ENCODE measurements at places on chromosomes 11 and 22.

- no peak for DNase-seq
- H3K4me3 ChIP-seq, result no peak overlapping the region
- H3K27me3 ChIP-seq, result peaks cover 45% of the 10 kb centered on the region
- H3K4me1 ChIP-seq, result no peaks in the 10 kb centered on the region
- no peak overlapping the region for H3K27ac ChIP-seq
Measured at GRCh38 chr22:22857607-22858558, 29.7 kb upstream of the IGLL5 start.

DNA sequence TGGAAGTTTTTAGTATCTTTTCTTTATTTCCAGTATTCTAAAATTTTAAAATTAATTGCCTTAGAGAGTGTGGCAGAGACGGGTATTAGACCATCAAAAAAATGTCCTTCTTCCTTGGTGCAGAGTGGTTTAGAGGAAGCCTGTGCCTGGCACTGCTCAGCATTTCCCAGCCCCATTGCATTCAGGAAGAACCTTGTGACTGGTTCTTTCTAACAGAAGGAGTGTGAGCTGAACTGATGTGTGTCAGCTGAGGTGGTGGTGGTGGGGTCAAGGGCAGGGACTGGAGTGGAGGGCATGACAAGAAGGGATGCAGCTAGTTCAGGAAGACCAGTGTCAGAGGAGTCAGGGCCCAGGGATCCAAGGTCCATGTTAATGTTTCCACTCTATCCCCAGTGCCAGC, 58.7 kb upstream of the FDX1 start:
- no peak for DNase-seq
- H3K36me3 ChIP-seq, result no peaks in the 10 kb centered on the region
- H3K4me1 ChIP-seq, result peaks cover 8% of the 10 kb centered on the region
- no peak overlapping the region for H3K27ac ChIP-seq

GRCh38 chr22:37065180-37065579, 13.6 kb downstream of the KCTD17 start:
- H3K4me1 ChIP-seq, result peaks cover 23% of the 10 kb centered on the region
- H3K27ac ChIP-seq, result no peak overlapping the region

DNA sequence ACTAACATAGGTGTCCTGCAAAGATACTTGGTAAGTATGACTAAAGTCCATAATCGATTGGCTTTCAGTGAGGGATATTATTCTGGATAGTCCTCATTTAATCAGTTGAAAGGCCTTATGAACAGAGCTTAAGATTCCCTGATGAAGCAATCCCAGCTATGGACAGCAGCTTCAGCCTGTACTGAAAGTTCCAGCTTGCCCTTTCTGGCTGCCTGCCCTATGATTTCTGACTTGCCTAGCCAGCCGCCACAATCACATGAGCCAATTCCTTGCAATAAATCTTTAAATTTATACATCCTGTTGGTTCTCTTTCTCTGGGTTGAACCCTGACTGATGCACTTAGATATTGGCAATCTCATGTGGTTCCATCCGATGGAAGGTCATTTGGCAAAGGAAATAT, 759.0 kb upstream of the API5 start:
- no peaks in the 10 kb centered on the region for H3K27me3 ChIP-seq
- no peak overlapping the region for H3K4me3 ChIP-seq
- no peak for DNase-seq
- H3K4me1 ChIP-seq, result no peaks in the 10 kb centered on the region
- H3K36me3 ChIP-seq, result no peaks in the 10 kb centered on the region

DNA sequence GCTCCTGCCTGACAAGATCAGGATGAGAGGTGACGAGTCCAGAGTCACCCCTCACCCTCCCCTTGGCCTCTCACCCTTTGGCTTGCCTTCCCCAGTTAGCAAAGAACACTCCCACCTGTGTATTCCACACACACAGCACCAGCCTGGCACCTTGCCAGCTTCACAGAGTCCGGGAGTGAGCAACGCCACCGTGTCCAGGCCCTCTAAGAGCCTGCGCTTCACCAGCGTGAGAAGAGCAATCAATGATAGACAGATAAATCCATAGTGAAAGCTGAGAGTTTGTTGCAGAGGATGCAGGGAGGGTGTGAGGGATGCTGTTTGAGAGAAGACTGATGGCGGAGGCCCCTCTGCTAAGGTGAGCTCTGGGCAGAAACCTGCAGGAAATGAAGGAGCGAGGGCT, 404.5 kb downstream of the LARGE1 start:
- DNase-seq, result no peak
- H3K27me3 ChIP-seq, result no peaks in the 10 kb centered on the region
- no peaks in the 10 kb centered on the region for H3K36me3 ChIP-seq

DNA sequence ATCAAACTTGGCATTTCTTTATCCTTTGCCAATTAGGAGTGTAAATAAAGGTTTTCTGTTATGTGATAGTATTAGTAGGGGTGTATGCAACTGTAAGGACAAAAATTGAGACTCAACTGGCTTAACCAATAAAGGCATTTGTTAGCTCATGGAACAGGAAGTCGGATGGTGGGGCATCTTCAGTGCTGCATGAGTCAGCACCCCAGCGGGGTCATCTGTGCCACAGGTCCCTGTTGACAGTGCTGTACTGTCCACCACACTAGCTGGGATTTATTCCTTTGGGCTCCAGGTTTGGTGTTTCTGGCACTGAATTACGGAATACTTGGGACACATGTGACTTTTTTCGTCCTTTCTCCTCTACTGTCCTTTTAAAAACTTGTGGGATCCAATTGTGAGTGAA, 86.0 kb downstream of the PPP6R3 start:
- no peaks in the 10 kb centered on the region for H3K27me3 ChIP-seq
- H3K36me3 ChIP-seq, result peaks cover 69% of the 10 kb centered on the region
- no peak for DNase-seq
- no peak overlapping the region for H3K4me3 ChIP-seq
- H3K4me1 ChIP-seq, result peaks cover 48% of the 10 kb centered on the region

GRCh38 chr11:75350743-75351540, 519 bp downstream of the ARRB1 start:
- H3K27ac ChIP-seq, result peak overlapping the region; percentile 88
- peak; percentile 54 for DNase-seq
- H3K4me3 ChIP-seq, result peak overlapping the region; percentile 87
- H3K4me1 ChIP-seq, result peaks cover 71% of the 10 kb centered on the region

DNA sequence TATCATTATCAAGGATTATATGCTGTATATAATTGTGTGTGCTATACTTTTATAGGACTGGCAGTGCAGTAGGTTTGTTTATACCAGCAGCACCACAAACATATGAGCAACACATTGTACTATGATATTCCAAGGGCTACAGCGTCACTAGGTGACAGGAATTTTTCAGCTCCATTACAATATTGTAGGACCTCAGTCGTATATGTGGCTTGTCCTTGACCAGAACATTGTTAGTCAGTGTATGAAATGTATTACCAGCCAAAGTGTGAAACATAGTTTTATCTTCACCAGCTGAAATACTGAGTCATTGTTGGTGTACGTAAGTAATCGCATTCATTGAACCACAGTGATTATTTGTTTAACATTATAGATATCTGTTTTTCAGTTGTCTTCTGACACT, 20.4 kb downstream of the JHY start:
- H3K27ac ChIP-seq, result no peak overlapping the region
- H3K27me3 ChIP-seq, result no peaks in the 10 kb centered on the region
